ENCODE measurements at places on chromosomes 5 and 9.

- DNase-seq = no peak
Measured at GRCh38 chr5:1255081-1255561, 29.9 kb downstream of the SLC6A18 start.

- no peak for DNase-seq
Measured at GRCh38 chr5:32059761-32060530, 114.2 kb downstream of the GOLPH3 start.

- DNase-seq = no peak
Measured at GRCh38 chr9:114442022-114442421, 54.2 kb upstream of the AKNA start.

DNA sequence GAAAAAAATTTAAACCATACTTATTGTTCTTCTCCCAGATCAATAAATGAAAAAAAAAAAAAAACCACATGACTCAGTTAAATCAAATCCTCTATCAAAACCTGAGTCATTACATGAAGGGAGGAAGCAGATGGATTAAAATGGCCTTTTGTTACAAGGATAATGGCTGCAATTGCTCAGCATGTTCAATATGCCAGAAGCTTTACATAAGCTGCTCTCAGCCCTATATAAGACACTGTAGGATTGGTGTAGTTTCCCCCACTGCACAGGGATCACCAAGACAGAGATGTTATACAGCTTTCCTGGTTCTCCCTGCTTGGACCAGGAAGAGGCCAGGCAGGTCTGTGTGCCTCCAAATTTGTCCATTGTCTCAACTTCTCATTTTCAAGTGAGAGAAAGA, 101.6 kb upstream of the MAP1B start:
- DNase-seq = no peak

GRCh38 chr9:110922145-110922544, 116.1 kb downstream of the LPAR1 start:
- DNase-seq = no peak

DNA sequence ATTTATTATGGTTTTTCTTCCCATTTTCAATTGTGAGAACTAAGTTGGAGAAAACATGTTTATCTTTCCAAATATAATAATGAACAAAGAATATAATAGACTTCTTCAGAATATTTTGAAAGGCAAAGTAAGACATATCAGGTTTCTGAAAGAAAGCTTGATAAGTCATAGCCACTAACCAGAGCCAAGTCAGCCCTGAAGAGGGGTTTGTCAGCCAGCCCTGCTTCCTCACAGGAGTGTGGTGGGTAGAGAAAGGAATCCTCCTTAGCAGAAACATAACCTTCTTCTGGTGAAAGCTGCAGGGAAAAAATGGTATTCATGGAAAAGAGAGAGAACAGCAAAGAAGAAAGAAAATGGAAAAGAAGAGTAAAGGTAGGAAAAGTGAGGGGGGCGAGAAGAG, 93.4 kb downstream of the MPDZ start:
- DNase-seq = no peak

GRCh38 chr9:928363-929042, 48.0 kb upstream of the DMRT3 start:
- peak; percentile 62 for DNase-seq

DNA sequence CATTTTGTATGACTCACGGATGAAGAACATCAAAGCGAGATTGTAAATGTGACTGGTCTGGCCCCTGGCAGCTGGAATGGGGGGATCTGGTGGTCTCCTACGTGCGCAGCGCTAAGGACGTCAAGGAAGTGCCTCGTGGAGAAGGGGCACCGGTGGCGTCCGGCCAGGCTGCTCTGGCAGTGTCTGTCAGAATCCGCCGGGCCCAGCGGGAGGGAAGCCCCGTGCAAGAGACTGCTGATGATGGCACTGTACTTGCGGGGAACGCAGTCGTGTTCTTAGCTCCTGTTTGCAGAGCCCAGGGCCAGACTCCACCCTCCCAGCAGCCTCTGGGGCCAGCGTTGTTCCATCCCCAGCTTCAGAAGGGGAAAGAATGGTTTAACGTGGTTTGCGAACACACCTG, 75.5 kb downstream of the COL5A1 start:
- no peak for DNase-seq

GRCh38 chr5:135323701-135324132, 75.3 kb downstream of the MACROH2A1 start:
- peak; percentile 32 for DNase-seq

- no peak for DNase-seq
Measured at GRCh38 chr5:116507051-116507537, 67.5 kb downstream of the SEMA6A start.

DNA sequence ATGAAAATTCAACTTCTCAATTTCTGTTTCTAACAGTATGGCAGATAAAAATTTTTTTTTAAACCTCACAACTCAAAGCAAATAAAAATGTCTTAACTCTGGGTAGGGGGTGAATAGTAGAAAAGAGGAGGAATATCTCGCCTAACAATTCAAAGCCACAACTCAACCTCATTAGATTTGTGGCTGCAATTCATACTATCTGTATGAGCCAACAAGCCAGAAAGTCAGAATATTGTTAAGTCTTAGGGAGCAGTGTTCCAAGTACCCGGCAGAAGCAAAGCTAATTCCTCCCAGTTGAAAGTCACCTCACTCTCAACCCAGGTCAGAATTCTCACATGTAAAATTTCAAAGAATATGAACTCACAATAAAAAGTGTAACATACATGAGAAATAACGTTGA, 15.0 kb downstream of the PJA2 start:
- no peak for DNase-seq

DNA sequence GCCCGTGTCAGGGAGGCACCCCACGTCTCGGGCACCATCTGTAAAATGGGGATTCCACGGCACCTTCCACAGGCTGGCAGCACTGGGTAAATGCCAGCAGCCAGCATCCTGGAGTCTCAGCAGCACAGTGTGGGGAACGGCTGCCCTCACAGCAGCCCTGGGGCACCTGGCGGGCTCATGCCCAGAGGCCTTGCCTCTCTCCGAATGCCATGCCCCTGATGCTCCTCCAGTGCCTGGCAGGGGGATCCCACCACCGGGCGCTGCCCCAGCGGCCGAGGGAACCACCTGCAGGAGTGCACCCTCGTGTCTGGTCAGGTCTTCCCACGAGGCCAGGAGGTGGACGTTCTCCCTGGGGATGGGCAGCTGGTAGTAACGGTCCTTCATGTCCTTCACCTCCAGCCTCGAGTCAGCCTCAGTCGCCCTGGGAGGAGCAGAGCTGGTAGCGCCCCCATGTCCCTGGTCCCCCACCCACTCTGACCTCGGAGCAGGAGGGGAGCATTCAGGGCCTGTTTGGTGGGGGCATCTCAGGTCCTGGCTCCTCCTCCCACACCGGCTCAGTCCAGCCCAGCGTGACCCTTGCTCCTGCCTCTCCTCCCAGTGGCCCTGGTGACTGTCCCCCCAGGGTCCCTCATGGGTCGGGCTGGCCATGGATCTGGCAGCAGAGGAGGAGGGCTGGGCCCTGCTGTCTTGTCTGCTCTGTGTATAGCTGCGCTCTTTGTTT, 49.9 kb upstream of the NRARP start:
- DNase-seq = no peak

DNA sequence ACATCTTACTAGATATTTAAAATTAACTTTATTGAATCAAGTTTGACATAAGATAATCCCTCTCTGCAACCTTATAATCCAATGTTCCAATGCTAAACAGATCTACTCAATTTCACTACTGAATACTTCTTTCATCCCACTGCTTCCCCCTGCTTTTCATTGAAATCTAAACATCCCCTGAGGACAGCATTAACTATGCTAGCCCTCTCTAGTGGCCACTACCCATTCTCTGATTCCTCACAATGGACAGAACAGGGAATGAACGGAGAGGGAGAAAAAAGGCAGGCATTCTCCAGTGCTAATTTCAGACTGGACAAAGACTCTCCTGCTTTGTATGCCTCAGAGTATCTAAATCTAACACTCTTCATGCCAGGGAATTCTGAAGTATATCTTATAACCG, 54.3 kb upstream of the RGS7BP start:
- no peak for DNase-seq

DNA sequence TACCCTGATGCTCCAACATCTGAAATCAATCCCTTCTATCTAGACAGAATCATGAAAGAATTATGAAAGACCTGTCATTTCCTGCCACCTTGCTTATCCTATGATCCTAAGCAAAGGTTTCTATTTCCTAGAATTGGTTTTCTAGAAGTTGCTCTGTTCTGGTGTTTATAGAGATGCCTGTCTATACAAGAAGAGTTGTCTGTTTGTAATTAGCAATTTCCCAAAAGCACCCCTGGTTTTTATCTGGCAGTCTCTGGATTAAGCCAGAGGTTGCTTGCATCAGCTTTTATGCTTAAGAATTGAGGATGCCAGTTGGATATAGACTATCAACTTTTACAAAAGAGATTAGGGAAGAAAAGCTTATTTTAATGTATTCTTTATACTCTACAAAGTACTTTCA, 133.0 kb upstream of the EFNA5 start:
- DNase-seq = no peak

DNA sequence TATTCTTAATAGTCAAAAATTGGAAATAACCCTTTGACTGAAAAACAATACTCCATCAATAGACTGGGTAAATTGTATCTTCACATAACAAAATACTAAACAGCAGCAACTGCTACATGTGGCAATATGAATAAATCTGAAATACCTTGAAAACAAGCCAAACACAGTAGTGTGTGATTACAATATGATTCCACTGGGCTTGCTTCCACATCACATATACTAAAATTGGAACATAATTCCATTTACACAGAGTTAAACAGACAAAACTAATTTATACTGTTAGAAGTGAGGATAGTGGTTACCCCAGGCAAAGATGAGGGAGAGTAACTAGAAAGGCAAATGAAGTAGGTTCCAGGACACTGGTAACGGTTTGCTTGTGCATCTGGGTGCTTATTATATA, 20.4 kb downstream of the FNIP1 start:
- DNase-seq = no peak

DNA sequence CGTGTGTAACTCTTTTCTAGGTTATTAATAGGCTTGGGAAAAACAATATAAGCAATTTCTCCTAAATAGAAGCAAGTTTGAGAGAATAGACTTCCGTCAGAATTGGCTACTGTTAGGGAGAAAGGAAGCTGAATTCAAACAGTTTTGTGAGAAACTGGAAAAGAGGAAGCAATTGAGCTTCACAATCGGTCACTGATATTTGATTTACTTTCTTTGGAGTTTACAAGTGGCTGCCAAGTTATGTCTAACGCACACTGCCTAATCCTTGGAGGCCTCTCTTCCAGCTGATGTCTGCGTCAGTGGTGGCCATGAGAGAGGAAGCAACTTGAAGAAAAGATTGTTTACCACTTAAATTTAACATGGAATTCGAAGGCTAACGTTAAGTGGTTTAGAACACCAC, 319.5 kb downstream of the ADGRV1 start:
- no peak for DNase-seq

DNA sequence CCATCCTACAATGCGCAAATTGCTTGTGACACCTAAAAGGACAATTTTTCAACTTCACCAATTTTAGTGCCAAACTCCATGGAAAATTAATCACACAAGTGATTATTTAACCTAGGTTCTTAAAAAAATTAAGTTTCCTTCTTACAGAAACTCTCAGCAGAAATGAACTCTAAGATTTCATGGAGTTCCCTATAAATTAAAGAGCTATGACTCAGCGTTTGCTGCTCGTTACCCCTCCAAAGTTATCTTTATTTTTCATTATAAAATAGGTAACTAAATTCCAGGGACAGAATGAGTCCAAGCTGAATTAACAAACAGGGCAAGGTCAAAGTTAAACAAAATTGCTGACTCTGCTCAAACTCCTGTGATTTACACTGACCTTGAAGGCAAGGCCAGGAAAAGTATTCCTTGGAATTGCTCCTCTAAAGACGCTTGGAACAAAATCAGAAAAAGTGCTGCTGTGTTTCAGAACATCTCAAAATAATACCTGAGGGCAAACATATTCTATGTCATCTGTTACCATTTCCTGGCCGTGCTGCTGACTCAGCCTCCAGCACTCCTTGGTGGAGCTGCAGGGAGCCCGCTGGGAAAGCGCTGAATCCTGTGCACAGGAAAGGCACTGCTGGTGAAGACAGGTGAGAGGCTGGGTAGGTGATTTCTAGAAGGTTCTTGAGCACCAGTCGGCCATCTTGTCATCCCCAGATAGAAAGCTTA, 2.5 kb upstream of the CMBL start:
- DNase-seq = no peak
